Airway epithelial cell (primary cell): ENCODE measurements at places on chromosomes 12 and 14. TPM values are rescaled to one million over a fixed set of nuclear protein-coding genes. Genes with fewer than 3 reads are reported as not detected.

Gene CARMIL3
- 0.07 TPM in 1 of 2 replicates, not detected in the other for total RNA-seq

Gene USP44
- 0.14 TPM in 1 of 2 replicates, not detected in the other for total RNA-seq

Gene ATP2B1
- 26.9 and 29.9 TPM in 2 replicates for total RNA-seq

Gene KRT80
- total RNA-seq, result 6.5 and 7.3 TPM in 2 replicates

Gene CMKLR1
- total RNA-seq, result not detected in 2 replicates

Gene SLC7A7
- total RNA-seq, result 1.3 TPM in 1 of 2 replicates, not detected in the other

Gene PRR4
- 1.6 TPM in 1 of 2 replicates, not detected in the other for total RNA-seq

Gene C14orf39
- 0.71 and 1.3 TPM in 2 replicates for total RNA-seq

Gene ETNK1
- 15.6 and 16.4 TPM in 2 replicates for total RNA-seq

Gene KRT2
- total RNA-seq, result 0.28 TPM in 1 of 2 replicates, not detected in the other

Gene GALC
- total RNA-seq, result 10.9 and 11.2 TPM in 2 replicates

Gene GSC
- total RNA-seq, result not detected in 2 replicates
